ENCODE measurements at places on chromosomes 4 and X. TPM values are rescaled to one million over a fixed set of nuclear protein-coding genes. Genes with fewer than 3 reads are reported as not detected.
A peak's percentile ranks its signal among the peaks of the same experiment; 100 is the strongest.

DNA sequence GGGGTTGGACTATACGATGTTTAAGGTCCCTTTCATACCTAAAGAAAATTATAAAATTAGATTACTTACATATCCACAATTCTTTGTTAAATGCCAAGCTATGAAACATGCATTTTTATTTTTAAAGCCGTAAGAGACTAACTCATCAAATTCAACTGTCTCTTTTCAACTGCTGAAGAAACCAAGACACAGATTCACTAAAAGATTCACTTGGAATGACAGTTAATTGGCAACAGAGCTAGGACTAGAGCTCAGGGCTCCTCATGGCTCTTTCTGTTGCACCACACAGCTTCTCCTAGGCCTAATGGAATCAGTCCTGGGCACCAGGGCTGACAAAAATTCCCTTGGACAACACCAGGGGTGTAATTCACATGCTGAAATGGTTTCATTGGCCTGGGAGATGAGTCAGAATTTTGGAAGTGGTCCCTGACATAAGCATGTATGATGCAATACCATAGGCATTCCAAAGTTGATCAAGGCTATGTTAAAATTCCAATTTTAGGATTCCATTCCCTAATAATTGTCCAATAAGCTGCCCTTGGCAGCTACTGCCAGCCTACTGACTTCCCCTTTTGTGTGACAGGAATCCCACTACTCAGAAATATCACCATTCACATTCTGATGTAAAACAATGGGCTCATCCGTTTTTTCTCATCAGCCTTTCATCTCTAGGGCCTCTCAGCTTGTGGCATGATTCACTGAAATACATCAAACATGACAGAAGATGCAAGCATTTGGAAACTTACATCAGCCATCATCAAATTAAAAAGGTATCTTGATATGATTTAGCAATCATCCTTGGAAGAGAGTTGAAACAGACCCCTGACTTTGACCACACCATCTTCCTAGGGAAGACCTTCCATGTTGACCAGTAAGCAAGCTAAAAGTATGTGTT lies 54.2 kb downstream of the PLAC1 start:
- no peak for DNase-seq

DNA sequence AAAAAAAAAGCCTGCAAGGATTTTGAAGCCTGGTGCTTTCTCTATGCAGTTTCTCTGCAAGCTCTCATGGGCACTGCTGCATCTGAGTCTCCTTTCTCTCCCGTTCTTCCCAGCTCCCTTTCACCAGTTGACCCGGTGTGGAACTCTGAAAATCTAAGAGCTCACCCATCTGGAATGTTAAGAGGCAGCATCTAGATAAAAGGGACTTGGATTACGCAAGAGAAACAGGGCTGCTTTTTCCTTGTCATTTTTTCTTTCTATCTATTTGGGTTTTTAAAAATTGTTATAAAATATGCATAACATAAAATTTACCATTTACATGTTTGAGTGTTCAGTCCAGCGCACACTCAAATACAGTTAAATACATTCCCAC lies 95.2 kb upstream of the RPS6KA3 start:
- DNase-seq: peak; percentile 77

- DNase-seq: no peak
Measured at GRCh38 chr4:75249739-75250138, 264.5 kb downstream of the RCHY1 start.

- no peak for DNase-seq
Measured at GRCh38 chrX:33307911-33308354, 96.6 kb upstream of the DMD start.

GRCh38 chrX:11193035-11193469 lies 81.9 kb downstream of the HCCS start:
- DNase-seq: no peak

The MGAT4D gene
- total RNA-seq: not detected

GRCh38 chr4:36283912-36284465 lies 2.6 kb downstream of the DTHD1 start:
- no peak for DNase-seq

DNA sequence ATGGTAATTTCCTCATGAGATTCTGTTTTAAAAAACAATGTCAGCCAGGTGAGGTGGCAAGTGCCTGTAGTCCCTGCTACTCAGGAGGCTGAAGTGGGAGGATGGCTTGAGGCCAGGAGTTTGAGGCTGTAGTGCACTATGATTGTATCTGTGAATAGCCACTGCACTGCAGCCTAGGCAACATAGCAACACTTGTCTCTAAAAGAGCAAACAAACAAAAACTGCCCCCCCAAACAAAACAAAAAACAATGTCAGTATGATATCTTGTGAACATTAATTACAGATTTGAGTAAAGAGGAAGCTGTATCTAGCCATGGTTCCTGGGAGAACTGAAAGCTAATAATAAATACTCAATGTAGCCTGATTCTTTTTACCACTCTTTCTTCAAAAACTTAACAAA lies 6.8 kb upstream of the MSL3 start:
- DNase-seq: no peak

DNA sequence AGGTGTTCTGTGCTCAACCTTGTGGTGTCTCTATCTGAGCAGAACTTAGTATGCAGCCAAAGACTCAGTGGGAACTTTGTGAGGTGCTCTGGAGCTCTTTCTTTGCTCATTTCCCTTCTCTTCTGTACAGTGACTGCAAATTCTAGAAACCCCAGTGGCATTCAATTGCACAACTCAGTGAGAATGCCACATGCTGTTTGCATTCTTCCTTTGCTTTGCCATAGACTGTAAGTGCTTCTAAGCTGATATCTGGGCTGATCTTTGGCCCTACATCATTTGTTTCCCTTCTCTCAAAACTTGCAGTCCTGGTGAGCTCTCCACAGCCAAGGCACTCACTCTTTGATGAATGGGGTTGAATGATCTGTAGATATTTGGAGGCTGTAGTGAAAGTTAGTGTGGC lies 7.0 kb downstream of the PNMA3 start:
- DNase-seq: no peak

GRCh38 chr4:165118256-165118909 lies 5.7 kb upstream of the TMEM192 start:
- DNase-seq: no peak

The MYOZ2 gene
- 0.18 TPM for total RNA-seq

The GPRASP1 gene
- 2.4 TPM for total RNA-seq

The MAGEE2 gene
- not detected for total RNA-seq

The DNAAF6 gene
- not detected for total RNA-seq

The RPS6KA6 gene
- total RNA-seq: 8.7 TPM

DNA sequence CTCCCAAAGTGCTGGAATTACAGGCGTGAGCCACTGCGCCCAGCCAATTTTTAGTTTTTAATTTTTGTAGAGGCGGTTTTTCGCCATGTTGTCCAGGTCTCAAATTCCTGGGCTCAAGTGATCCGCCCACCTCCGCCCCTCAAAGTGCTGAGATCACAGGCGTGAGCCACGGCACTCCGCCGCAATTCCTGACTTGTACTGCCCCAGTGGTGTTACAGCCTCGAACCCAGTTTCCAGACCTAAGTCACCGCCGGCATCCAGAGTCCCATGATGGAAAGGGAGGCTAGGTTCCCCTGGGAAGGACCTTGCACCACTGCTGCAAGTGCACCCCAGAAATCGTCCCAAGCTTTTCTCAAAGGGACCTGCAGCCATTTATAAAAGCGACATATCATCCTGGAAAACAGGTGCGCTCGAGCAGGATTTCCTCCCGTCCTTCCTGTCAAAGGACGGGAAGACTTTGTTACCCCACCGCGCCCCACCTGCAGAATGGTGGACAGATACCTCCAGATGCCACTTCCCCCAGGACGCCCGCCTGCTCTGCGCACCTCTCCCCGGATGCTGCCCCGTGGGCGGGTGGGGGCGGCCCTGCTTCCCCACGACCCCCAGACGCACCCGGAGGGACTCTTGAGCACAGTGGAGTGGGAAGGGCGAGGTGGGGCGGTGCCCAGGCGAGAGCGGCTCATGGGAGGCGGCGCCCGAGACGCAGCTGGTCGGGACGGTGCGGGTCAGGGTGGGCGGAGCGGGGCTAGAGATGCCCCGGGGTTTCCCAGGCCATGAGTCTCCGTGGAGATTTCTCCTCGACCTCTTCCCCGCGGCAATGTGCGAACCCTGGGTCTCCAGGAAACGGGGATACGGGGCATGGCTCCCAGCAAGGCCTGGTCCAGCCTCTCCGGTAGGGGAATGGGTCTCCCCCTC lies 947 bp upstream of the RPL10 start:
- DNase-seq: peak; percentile 76

- no peak for DNase-seq
Measured at GRCh38 chr4:156870131-156870530, 101.5 kb downstream of the PDGFC start.

DNA sequence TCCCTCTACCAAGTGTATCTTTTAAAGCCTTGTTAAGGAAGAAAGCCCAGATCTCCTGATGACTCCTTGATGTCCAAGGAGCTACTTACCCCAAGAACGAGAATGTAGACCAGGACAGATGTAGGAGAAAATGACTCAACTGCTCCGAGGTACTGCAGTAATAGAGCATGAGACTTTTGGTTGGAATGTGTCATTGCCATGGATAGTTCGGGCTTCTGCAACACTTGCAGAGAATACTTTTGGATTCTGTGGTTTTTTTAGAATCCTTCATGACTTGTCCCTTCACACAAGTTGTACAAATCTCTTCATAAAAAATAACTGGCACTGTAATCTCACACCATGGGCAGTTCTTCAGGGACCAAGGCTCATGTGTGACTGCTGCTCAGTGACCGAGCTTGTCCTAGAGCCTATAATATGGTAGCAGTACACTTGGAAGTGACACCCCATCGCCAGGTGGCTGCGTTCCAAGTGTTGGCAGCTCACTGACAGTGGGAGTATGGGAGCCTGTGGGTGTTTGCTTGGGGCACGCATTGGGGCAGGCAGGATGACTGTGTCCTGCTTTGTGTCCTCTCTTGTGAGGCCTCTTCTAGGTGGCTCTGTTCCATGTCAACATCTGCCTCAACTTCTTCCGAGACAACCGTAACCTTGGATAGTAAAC lies 87.9 kb upstream of the WDR1 start:
- DNase-seq: no peak

DNA sequence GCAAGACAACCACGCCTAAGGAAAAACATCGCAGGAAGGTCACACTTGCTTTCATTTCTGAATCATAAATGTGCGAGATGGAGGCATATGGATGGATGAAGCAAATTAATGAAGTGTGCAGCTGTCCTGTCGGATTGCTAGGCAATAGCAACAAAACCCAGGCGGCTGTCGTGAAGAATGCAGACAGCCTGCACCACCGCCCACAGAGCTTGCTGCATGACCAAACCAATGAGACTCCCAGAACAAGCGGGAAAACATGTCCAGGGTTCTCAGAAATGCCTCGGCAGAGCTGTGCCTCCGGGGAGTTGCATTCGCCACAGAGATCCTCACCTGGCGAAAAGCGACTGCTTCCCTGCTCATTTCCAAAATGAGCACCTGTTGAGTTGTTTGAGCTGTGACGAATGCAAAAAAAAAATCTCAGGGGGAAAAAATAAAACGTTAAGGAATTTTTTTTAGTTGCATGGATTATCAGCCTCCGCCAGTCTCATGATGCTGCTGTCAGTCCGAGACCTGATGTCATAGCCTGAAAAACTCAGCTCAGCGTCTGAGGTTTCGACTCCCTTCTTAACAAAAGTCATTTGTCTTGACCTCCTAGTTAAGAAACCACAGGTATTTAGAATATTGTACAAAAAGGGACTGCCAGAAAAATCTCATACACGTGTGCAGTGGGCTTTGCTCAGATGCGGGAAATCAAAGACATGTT lies 155.5 kb upstream of the MXRA5 start:
- DNase-seq: no peak

- DNase-seq: no peak
Measured at GRCh38 chrX:105121186-105121585, 99.3 kb downstream of the TEX13A start.

- no peak for DNase-seq
Measured at GRCh38 chr4:3516061-3516835, 16.0 kb downstream of the LRPAP1 start.

DNA sequence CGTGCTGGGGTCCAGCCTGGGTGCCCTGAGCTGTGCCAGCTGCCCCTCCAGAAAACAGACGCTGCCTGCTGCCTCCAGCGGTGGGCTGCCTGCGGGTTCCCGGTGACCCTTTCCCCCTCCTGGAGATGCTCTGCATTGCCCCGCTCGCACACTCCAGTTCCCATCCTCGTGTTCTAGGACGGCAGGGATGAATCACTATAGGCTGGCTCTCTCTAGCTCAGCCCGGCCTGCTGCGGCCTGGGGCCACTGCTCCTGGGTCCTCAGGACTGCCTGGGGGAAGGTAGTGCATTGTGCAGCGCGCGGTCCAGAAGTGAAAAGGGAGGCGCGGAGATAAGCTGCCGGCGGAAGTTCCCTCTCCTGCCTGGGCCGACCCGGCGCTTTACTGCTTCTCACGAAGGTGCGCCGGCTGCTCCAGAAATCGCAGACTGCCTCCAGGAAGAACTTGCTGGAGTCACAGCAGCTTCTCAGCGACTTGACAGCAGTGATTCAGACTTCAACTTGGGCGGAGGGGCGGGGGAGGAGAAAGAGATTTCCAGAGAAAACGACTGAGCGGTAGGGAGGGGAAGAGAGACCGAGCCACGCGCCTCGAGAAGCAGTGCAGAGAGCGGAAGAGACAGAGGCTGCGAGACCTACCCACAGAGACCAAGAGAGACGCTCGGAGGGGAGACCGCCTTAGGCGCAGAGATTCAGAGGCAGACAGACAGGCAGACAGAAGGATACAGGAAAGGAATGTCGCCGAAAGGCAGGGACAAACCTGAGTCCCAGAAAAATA lies 6.7 kb upstream of the MSX1 start:
- DNase-seq: no peak

GRCh38 chrX:51737091-51737490 lies 6.2 kb upstream of the GSPT2 start:
- no peak for DNase-seq

DNA sequence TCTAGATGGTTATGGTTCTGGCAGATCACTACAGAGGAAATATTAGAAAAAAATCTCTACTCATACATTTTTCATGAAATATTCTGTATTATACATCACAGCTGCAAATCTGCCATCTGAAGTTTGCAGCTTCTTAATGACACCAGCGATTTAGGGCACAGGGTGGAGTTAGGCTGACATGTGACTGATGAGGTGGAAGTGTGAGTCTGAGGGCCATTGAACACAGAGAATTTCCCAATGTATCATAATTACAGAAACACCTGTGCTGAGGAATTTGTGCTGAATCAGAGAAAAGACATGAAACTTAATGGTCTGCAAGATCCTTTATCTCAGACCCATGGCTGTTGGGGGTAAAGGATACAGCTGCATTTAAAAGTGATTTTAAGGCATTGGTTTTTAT lies 2025.6 kb upstream of the AGA start:
- DNase-seq: no peak

DNA sequence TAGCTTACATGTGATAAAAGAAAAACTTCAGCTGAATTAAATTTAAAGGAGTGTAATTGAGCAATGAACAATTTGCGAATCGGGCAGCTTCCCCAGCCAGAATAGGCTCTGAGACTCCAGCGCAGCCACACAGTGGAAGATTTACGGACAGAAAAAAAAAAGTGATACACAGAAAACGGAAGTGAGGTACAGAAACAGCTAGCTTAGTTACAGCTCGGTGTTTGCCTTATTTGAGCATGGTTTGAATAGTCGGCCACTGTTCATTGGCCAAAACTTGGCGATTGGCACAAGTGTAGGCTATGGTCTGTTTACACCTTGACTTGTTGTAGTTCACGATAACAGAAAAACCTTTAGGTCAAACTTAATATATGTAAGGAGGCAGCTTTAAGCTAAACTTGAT lies 16.7 kb upstream of the SUPT20HL1 start:
- no peak for DNase-seq

The PABPC1L2A gene
- not detected for total RNA-seq

The TEX13C gene
- total RNA-seq: not detected

All from Caco-2 (cell line).